ENCODE measurements at places on chromosomes 1 and 21. TPM values are rescaled to one million over a fixed set of nuclear protein-coding genes. Genes with fewer than 3 reads are reported as not detected.

GRIK1 gene
- polyA plus RNA-seq, result 0.20 TPM

TINAGL1 gene
- 24.6 TPM for polyA plus RNA-seq

ZSWIM5 gene
- polyA plus RNA-seq, result 8.8 TPM

TMEM51 gene
- polyA plus RNA-seq, result 5.3 TPM

TCHH gene
- polyA plus RNA-seq, result 0.53 TPM

TIAM1 gene
- polyA plus RNA-seq, result 21.3 TPM

BCAN gene
- polyA plus RNA-seq, result 3.3 TPM

NGF gene
- polyA plus RNA-seq, result 3.3 TPM

FCGR3A gene
- 25.7 TPM for polyA plus RNA-seq

A3GALT2 gene
- polyA plus RNA-seq, result not detected

MYCL gene
- polyA plus RNA-seq, result 3.1 TPM

RNU1-4 gene
- 18.9 TPM for polyA plus RNA-seq

ANKRD45 gene
- 37.9 TPM for polyA plus RNA-seq

C1orf185 gene
- 32.8 TPM for polyA plus RNA-seq

TTC22 gene
- 1.7 TPM for polyA plus RNA-seq

SMPDL3B gene
- polyA plus RNA-seq, result 2.7 TPM

CYP4A22 gene
- polyA plus RNA-seq, result 0.22 TPM

RERE gene
- 90.8 TPM for polyA plus RNA-seq
